CD4-positive, alpha-beta memory T cell (primary cell): ENCODE measurements at places on chromosomes 5 and 9.

DNA sequence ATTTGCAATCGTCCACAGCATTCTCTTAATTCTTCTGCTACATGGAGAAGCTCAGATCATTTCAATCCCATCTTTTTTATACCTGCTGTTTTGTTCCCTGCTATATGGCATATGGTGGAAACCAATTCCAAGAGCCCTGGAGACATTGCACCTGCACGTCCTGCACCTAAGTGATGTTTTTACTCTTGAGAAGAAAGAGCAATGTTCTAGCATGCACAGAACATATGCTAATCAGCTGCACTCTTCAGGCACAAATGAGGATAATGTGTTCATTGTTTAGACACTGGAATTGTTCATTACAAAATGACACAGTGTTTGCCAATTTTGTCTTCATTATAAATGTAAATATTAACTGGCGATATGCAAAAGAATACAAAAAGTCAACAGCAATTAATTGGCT lies 935.8 kb downstream of the TLE4 start:
- DNase-seq: no peak

GRCh38 chr5:78964889-78965288 lies 20.2 kb downstream of the ARSB start:
- no peak for DNase-seq

DNA sequence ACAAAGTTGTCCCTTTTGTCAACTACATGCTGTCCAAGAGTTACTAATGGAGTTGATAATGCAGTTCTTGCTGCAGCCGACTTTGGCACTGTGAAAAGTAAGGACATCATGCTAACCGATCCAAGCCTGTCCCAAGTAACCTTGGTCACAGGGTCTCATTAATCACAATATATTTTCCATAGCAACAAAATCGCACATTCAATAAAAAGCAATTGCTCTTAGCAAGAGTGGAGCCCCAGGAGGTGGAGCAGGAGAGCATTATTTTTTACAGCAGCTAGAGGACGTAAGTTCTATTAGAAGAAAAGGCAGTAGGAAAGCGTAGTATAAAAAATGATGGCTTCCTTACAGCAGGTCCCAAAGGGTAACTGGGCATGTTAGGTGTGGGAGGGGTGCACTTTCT lies 570.3 kb downstream of the EBF1 start:
- DNase-seq: no peak

GRCh38 chr9:4027606-4028005 lies 272.3 kb downstream of the GLIS3 start:
- DNase-seq: no peak

- DNase-seq: no peak
Measured at GRCh38 chr9:124037790-124038189, 26.2 kb downstream of the LHX2 start.

GRCh38 chr5:178104492-178104891 lies 8.8 kb upstream of the N4BP3 start:
- no peak for DNase-seq

DNA sequence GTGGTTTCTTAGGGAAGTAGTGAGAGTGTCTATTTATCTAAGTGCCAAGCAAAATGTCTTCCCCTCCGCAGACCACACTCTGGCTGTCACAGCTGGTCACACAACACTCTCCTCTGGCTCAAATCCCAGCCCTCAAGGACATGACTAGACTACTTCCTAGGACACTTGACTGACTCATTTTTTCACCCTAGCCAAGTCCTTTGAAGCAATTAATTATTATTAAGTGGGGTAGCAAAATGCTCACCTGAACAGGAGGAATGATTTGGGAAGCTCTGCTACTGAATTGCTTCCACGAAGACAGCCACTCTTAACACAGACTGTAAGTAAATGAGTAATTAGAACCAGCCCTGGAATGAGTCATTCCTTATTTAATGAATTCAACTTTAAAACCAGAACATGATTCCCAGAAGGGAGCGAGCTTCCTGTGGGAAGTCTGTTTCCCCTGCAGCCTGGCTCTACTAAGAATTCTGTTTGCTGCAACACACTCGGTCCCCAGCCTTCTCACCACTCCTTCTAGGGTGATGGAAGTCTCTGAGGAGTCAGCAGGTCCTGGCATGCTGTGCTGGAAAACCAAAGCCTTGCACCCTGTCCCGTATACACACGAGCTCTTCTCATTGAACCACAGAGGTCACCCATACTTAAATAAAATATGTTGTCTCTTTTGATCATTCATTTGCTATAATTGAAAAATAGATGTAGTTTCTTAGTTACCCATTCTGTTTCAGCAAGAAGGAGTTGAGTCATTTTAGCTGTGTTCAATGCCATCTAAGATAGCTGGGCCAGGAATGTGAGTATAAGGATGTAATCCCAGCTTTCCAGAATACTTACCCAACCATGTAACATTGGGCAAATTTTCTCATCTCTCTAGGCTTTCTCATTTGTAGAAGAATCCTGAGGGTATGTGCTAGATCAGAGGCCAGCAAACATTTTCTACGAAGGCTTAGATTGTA lies 218.6 kb upstream of the RASEF start:
- no peak for DNase-seq

DNA sequence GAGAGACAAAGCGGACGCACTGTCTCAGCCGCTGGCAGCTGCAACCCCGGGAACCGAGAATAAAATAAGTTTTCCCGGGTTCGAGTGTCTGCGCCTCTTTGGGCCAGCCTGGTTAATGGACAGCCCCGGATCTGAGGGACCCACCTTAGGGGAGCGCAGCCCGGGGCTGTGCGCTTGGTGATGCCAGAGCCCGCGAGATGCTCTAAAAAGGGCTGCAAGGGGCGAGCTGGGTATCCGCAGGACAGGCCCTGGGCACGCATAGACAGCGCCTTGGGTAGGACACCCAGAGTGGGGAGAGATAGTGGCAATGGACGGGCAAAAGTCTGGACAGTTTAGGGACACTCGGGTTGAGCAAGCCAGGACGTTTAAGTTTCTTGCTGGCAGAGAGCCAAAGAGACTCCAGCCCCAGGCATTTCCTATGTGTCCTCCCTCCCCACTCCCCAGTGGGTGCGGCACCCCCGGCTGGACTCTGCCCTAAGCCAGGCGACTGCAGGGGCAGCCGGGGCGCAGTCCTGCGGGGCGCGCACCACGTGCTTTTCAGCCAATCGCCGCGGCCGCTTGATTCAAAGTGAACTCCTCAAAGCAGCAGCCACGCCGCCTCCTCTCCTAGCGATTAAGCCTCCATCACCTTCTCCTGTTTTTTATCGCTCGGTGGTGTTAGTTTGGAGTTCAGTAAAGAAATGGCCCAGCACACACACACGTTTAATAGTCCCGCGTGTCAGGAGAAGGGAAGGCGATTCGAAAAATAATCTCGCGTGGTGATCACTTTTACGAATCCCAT lies 616 bp upstream of the ENC1 start:
- DNase-seq: peak; percentile 19

GRCh38 chr5:128427921-128428320 lies 110.1 kb downstream of the FBN2 start:
- DNase-seq: no peak

DNA sequence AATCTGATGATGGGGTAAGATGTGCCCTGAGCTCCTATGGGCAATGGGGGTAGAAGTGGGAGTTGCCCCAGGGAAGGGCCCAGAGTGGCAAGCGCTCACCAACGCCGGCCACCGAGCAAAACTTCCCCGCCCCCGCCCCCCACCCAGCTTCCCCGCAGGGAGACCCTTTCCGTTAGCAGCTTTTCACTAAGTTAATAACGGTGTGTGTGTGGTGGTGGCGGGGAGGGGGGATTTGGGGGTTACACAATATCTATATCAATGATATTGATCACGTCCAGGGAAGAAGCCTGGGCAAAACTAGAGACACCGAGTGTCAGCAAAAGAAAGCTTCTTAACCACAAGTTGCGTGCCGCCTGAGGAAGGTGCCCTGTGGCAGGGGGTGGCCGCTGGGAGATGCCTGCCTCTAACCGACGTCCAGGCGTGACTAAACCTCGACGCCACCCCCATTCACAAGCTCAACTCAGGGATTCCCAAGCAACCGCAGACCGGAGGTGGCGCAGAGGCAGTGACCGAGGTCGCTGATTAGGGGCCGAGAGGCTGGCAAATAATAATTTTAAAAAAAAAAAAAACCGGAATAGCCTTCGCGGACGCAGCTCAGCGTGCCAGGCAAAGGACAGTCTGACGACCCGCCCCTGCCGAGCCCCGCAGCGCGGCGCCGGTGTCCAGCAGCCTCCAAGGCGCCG lies 222.6 kb downstream of the MEF2C start:
- DNase-seq: no peak

GRCh38 chr5:17896605-17897004 lies 262.3 kb downstream of the TAF11L14 start:
- no peak for DNase-seq

GRCh38 chr5:68240202-68240601 lies 24.6 kb downstream of the PIK3R1 start:
- no peak for DNase-seq
